HL-60 (cell line): ENCODE measurements at places on chromosomes 2 and 18.

DNA sequence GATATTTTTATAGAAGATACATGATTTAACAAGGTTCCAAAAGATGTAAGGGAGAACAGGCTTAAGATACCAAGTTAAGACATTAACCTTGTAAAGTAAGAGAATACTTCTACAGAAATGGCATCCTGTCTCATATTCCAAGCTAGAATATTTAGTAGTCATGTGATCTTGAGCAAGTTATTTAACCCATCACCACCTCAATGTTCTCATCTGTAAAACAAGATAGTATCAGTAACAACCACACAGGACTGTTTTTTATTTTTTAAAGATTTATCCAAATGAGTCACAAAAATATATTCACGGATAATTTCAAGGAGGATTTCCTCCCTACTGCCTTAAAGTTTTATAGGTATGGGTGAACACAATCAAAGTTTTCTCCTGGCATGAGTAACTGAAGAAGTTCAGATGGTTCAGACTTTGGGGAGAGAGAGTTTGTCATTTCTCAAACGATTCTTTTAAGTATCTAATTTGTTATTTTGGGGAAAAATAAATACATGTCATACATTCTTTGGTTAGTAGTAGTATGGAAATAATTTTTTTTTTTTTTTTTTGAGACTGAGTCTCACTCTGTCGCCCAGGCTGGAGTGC is 25.9 kb downstream of the ROCK1 start:
- DNase-seq = no peak

DNA sequence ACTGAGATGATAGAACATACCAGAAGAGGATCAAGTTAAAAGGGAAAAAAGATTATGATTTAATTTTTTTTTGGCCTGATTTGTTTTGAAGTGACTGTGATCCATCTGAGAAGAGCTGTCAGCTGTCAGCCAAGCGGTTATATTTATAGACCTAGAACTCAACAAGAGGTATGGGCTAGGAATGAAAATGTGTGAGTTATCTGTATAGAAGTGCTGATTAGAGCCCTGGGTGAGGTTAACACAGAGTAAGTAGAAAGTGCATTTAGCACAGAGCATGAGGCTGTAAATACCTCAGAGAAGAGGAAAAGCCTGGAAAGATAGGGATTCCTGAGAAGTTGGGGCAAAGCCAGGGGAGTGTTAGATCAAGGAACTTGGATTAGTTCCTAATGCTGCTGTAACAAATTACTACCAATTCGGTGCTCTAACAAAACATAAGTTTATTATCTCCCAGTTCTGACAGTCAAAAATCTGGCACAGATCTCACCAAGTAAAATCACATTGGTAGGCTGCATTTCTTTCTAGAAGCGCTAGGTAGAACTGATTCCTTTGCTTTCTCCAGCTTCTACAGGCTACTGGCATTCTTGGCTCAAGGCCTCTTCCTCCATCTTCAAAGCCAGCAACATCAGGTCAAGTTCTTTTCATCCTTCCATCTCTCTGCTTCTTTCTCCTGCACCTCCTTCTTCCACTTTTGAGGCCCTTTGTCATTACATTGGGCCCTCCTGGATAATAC is 197.4 kb upstream of the SPHKAP start:
- DNase-seq = no peak

- no peak for DNase-seq
Measured at GRCh38 chr2:142134911-142135310, 4.1 kb upstream of the LRP1B start.

DNA sequence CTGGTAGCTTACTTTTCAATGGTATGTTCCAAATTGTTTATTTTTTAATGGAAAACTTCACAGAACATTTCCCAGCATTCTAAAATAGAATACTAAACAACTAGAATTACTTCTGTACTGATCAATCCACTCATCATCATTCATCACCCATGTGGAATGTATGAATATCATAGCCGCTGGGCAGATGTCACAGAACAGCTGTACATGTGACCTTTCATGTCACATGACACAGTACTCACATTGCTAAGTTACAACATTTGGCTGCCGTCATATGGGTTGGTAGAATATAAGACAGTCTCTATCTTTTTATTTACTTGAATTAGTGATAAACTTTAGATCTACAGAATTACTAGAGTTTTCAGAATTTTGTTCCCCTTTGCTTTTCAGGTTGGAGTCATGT is 387.6 kb downstream of the ZEB2 start:
- DNase-seq = no peak

DNA sequence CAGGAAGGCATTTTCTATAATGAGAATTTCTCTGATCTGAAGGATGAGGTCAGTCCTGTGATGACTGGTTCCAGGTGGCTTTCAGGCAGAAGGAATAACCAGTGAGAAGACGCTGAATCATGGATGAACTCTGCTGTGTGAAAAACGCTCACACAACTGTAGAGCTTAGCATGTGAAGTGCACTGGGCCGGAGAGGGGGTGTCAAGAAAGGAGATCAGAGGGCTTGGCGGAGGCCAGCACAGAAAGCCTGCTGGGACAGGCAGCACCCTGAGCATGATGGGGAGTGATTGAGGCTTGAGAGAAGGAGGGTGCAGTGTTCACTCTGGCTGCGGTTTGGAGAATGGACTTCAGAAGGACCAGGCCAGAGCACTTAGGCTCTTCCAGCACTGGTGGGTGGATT is 236.5 kb downstream of the TPGS2 start:
- DNase-seq = no peak

- no peak for DNase-seq
Measured at GRCh38 chr2:132503701-132504100, 87.1 kb downstream of the GPR39 start.

DNA sequence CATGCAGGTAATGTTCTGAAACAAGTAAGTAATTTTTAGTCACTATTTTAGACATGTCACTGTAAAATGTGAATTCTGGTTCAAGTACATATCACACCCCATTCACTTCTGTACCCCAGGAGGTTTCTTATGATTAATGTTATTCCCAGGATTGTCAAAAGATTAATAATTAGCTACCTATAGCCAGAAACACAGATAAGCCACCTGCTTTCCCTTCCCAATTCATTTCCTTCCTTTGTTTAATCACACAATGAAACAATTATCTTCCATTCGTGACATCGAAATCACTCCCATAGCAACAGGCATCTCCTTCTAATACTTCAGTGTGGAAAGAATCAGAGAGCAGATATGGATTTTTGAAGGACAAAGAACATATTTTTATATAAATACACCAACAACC is 1650.3 kb upstream of the CELF4 start:
- no peak for DNase-seq
